ENCODE measurements at places on chromosomes 5 and 9.

- no peaks in the 10 kb centered on the region for H3K27me3 ChIP-seq
- H3K4me3 ChIP-seq, result no peak overlapping the region
- no peak for DNase-seq
- no peaks in the 10 kb centered on the region for H3K36me3 ChIP-seq
Measured at GRCh38 chr9:98333703-98334582, 78.5 kb upstream of the TBC1D2 start.

DNA sequence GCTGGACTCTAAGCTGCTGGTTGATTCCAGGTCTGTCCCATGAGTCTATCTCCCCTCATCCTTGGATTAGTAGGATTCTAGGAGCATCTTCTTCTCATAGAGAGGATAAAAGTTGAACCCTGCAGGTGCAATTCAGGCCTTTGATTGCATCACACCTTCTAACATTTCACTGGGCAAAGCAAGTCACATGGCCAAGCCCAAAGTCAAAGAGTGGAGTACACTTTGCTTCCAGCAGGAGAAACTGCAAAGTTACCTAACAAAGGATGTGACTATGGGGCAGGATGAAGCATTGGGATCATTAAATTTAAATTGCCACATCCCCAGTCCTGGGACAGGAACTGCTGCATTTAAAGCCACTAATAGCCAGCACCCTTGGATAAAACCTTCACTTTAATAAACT, 51.0 kb upstream of the EGFLAM start:
- no peak for DNase-seq
- H3K27me3 ChIP-seq, result no peaks in the 10 kb centered on the region
- no peaks in the 10 kb centered on the region for H3K36me3 ChIP-seq

DNA sequence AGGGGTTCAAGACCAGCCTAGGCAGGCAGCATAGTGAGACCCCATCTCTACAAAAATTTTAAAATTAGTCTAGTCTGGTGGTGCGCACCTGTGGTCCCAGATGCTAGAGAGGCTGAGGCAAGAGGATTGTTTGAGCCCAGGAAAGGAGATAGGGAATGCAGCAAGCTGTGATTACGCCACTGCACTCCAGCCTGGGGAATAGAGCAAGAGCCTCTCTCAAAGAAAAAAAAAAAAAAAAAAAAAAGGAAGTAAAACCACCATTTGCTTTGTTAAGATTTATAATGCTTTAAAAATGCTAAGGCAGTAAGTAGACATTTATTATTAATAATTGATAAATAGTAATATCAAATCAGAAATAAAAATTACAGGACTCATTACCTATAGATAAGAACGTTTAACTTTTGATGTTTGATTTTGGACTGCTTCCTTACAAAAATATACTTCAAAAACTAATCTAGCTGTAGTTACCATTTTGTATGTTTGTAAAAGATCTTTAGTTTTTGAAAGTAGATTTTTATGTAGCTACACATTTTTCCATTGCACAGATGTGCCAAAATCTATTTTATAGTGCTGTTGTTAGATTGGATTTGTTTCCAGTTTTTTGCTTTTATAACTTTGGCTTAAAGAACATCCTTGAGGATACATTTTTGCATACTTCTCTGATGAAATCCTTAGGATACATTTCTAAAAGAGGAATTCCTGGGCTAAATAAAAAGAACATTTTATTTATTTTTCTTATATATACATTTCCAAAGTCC, 86.4 kb downstream of the INIP start:
- H3K4me1 ChIP-seq, result no peaks in the 10 kb centered on the region
- DNase-seq, result no peak
- H3K4me3 ChIP-seq, result no peak overlapping the region
- H3K36me3 ChIP-seq, result no peaks in the 10 kb centered on the region
- no peak overlapping the region for H3K27ac ChIP-seq
- H3K27me3 ChIP-seq, result no peaks in the 10 kb centered on the region

- no peak overlapping the region for H3K4me3 ChIP-seq
- no peak for DNase-seq
- no peaks in the 10 kb centered on the region for H3K27me3 ChIP-seq
- H3K36me3 ChIP-seq, result no peaks in the 10 kb centered on the region
- no peak overlapping the region for H3K27ac ChIP-seq
Measured at GRCh38 chr9:22373636-22374035, 73.0 kb upstream of the DMRTA1 start.

DNA sequence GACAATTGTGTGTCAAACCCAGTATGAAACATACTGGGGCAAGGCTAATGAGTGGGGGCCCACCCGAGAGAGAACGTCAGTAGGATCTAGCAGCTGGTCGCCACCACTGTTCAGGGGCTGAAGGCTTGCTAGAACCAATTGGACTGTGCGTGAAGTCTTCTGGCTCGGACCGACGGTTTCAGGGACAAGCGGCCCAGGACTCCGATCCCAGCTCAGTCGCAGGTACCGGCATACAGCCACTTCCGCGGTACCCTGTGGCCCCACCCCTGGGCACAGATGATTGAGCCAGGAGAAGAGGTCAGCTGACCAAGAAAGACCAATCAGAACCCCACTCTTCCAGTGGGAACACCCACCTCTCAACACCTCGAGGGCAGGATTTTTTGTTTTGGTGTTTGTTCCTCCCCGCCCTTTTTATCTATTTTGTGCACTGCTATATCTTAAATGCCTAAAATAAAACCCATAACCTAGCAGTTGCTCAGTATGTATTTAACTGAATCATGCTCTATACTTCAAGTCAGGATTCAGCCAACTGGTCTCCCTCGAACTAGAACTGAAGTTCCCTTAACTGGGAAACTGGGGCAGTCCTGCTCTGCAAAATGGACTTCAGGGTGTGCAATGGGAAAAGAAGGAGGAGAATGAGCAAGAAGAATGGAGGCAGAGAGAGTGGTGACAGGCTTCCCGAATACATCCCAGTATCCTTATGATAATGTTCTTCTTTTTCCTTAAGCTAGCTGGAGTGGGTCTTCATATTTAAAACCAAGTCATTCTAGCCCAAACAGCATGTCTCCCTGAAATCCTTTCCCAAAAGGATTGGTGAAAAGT, 21.1 kb upstream of the CPEB4 start:
- no peaks in the 10 kb centered on the region for H3K36me3 ChIP-seq
- no peak for DNase-seq

DNA sequence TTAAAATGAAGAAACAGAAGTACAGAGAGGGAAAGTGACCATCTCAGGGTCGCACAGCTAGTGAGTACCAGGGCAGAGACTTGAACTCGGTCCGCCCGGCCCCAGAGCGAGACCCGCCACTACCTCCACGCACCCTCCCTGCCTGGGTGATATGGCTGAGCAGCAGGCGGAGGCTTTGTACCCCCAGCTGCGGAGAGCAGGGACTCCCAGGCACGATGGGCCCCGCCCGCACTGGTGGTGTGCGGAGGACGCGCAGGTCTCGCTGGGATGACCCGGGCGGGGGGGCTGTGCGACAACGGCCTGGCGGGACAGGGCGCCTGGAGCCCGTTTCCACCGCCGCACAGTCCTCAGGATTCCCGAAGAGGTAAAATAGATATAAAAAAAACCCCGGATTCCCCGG, 64.7 kb upstream of the LARP1 start:
- DNase-seq, result no peak
- no peak overlapping the region for H3K27ac ChIP-seq
- no peaks in the 10 kb centered on the region for H3K27me3 ChIP-seq
- no peak overlapping the region for H3K4me3 ChIP-seq
- H3K36me3 ChIP-seq, result no peaks in the 10 kb centered on the region

All from sigmoid colon (tissue), 7 donors.